ENCODE measurements at places on chromosomes 7 and 10. TPM values are rescaled to one million over a fixed set of nuclear protein-coding genes. Genes with fewer than 3 reads are reported as not detected.

Gene OR2A7
- 3.0 TPM for total RNA-seq

Gene C10orf53
- total RNA-seq: not detected

Gene GATAD1
- total RNA-seq: 53.9 TPM

DNA sequence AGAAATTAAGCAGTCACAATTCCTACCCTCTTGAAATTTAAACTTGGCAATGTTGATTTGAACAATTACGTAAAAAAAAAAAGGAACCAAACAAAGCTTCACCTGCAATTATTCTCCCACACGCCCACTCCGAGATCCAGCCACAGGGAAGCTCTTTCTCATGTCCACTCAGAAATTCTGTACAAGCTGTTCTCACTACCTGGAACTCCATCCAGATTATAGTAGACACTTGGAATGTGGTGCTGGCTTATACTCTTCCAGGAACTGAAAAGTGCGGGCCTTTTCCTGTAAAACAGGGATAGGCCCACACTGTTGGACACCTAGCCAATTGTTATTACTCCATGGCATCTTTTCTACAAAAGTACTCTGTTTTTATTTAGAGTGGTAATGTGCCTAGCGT lies 20.3 kb upstream of the TOMM7 start:
- no peaks in the 10 kb centered on the region for H3K36me3 ChIP-seq
- no peak overlapping the region for H3K4me3 ChIP-seq
- no peaks in the 10 kb centered on the region for H3K4me1 ChIP-seq
- no peak overlapping the region for H3K27ac ChIP-seq
- no peak for DNase-seq

All from ovary (tissue), 10 donors.